PC-9 (cell line): ENCODE measurements at places on chromosomes 7 and 10. TPM values are rescaled to one million over a fixed set of nuclear protein-coding genes. Genes with fewer than 3 reads are reported as not detected.

DNA sequence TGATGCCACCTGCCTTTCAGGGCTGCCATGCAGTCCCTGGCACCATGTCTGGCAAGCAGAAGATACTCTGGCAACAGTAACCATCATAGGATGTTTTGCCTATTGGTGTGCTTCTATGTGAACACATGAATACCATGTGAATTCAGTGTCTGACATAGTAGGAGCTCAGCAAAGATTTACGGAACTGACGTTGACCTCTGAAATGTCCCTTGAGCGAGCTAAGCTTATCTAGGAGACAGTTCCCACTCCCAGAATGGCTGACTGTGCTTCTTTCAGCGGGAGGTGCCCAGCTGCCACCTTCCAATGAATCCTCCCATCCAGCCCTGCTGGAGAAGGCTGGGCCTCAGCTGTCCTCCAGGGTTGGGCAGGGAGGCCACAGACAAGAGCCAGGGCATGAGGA is 71.2 kb upstream of the LRRC18 start:
- no peak overlapping the region for H3K27ac ChIP-seq
- H3K27me3 ChIP-seq, result peaks cover 60% of the 10 kb centered on the region
- DNase-seq, result no peak
- H3K36me3 ChIP-seq, result no peaks in the 10 kb centered on the region
- no peaks in the 10 kb centered on the region for H3K4me1 ChIP-seq
- H3K4me3 ChIP-seq, result no peak overlapping the region

Gene TBX20
- 1.1 and 1.7 TPM in 2 replicates for total RNA-seq

Gene EMX2
- not detected in 2 replicates for total RNA-seq

Gene PAX2
- not detected in 2 replicates for total RNA-seq

Gene RSPH10B
- 0.80 TPM in 1 of 2 replicates, not detected in the other for total RNA-seq

DNA sequence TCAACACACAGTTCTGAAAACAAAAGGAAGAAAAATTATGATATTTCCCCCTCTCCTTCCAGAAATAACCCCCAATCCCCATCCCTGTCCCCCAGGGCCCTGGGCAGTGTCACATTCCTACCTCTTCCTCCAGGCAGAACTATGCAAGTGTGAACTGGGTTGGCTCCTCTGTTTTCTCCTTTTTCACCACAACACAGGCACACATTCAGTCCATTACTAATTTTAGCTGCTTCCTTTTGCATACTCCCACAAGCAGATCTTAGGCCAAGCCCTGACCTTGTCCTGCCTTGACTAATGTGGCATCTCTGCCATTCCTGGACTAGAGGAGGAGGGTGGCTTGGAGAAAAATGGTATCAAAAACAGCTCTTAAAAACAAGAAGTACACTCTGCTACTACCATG is 208.1 kb downstream of the HDAC9 start:
- H3K27ac ChIP-seq, result no peak overlapping the region
- H3K36me3 ChIP-seq, result no peaks in the 10 kb centered on the region

DNA sequence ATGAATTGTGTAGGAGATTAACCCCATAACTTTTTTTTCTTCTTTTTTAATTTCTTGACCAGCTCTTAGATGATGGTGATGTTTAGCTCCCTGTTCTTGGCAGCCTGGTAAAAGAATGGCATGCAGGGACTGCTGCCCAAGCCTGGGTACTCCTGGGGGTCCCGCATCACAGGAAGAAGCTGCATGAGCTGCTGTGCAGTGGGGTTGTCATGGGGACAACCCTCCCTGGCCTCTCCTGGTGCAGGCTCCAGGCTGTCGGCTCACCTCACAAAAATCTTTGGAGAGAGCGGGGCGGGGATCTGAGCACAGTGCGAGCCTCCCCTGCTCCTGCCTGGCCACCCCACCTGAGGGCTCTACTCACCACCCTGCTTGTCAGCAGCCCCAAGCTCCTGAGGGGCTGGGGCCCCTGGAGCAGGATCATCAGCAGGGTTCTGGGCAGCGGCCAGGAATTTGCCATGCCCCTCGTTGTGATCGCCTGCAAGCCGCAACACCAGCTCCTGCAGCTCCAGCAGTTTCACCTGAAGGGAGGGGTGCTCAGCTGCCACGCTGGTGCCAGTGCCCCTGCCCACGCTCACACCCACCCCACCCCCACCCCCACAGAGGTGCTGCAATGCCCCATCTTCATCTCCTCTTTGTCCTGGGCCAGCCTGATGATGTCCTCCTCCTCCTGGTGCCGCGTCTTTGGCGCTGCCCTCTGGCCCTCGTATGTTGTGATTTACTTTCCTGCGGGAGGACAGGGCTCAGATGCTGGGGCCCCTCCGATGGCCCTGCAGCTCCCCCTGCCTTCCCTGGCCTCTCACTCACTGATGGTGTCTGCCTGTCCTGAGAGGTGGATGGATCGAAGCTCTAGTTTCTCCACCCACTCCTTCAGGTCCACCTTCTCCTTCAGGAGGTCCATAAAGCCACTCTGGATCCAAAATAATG is 15.5 kb upstream of the MTPAP start:
- no peak overlapping the region for H3K4me3 ChIP-seq
- H3K4me1 ChIP-seq, result 0 out of 2 replicates have a peak, but pooled peaks cover 4% of the 10 kb centered on the region
- no peaks in the 10 kb centered on the region for H3K36me3 ChIP-seq
- no peak overlapping the region for H3K27ac ChIP-seq

GRCh38 chr10:15625261-15625660 is 94.5 kb downstream of the ITGA8 start:
- no peaks in the 10 kb centered on the region for H3K4me1 ChIP-seq
- no peak overlapping the region for H3K4me3 ChIP-seq
- no peak for DNase-seq
- H3K27me3 ChIP-seq, result 0 out of 2 replicates have a peak, but pooled peaks cover 4% of the 10 kb centered on the region
- no peak overlapping the region for H3K27ac ChIP-seq

GRCh38 chr7:155836216-155837125 is 24.2 kb upstream of the SHH start:
- no peak for DNase-seq
- no peaks in the 10 kb centered on the region for H3K27me3 ChIP-seq
- no peaks in the 10 kb centered on the region for H3K36me3 ChIP-seq
- H3K4me1 ChIP-seq, result no peaks in the 10 kb centered on the region
- no peak overlapping the region for H3K27ac ChIP-seq
- no peak overlapping the region for H3K4me3 ChIP-seq
